ENCODE measurements at places on chromosomes 11 and 22.

DNA sequence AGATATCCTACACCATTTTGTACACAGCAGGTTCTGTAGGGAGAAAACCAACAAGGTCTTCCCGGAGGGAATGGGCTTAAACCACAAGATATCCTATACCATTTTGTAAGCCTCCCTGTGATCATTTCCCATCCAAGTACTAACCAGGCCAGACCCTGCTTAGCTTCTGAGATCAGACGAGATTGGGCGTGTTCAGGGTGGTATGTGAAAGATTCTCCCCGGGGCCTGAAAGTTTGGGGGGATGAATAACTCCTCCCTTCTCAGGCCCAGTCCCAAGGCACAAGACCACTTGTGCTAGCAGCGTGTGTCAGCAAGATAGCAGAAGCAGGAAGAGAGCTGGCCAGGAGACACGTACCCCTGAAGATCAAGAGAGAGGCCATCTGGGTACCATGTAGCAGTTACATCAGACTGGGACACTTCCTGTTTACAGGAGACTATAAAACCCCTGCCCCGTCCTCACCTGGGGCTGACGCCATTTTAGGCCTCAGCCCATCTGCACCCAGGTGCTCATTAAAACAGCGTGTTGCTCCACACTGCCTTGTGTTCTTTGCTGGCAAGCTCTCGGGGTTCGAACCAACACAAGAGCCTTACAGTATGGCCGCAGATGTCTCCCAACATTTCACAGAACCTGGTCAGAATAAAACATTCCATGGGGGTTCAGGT, 17.3 kb downstream of the MIF start:
- DNase-seq = no peak

DNA sequence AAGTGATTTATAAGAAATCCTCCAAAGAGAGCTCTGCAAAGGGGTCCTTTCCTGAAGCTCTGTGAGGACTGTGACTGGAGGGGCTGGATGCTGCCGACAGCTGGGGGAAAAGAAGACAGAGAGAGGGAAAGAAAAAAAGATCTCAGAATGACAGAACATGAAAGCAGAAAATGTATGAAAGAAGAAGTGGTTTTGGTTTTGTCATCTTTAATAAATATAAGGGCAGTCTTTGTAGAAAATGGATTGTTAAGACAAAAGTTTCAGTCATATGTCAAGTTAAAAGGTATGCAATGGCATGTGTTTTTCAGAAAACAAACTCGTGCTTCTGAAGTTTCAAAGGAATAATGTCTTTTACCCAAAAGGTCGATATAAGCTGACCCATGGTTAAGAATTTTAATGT, 105.5 kb downstream of the CCDC83 start:
- DNase-seq = no peak

DNA sequence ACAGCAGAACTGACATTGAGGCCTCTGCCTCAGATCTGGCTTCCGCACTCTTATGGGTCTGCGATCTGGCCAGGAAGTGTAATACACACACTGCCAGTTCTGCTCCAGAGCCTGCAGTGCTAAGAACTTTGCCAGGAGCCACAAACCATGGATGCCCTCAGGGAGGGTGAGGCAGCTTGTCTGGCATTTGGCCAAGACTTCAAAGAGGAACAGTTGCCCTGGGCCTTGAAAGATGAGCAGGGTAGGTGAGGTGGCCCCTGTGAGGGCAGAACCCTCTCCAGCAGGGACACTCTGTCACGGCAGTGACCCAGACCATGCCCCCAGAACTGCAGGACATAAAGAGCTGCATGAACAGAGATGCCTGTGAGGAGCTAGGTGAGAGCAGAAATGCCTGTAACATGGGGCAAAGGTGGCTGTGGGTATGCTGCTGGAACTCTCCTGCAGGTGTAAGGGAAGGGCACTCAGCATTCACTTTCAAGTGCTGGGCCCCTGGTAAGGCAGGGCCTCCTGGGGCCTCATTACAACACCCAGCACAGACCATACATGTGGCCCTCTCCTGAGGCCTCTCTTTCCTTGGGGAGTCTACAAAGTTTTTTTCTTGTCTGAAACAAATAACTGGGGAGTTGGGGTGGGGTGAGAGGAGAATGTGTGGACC, 47.3 kb downstream of the NEU3 start:
- DNase-seq = no peak

DNA sequence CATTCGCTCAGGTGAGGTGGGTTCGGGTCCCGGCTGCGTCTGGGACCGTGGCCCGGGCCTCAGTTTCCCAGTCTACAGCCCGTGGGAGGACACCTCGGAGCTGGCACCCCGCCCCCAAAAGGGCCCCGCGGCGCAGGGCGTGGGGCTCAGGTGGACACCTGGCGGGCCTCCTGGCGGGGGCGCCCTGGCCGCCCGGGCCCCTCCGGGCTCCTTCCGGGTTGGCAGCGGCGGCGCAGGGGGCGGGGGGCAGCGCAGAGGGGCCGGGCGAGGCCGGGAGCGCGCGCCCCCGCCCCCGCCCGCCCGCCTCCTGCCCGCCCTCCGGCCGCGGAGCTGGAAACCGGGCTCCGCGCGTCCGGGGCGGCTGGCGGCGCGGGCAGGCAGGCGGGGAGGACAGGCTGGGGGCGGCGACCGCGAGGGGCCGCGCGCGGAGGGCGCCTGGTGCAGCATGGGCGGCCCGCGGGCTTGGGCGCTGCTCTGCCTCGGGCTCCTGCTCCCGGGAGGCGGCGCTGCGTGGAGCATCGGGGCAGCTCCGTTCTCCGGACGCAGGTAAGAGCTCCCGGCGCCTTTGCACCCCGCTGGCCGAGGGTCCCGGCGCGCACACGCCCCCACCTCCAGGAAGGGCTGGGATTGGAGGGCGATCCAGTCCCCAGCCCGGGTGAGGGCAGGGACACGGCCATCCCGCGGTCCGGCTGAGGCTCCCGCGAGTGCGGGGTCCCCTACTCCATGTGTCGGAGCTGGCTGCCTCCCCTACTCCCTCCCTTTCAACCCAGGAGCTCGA, at the start of gene EMID1:
EMID1 (plus strand) TSS at position 303 of the 778 bp plus-strand sequence; CDS start at position 446, 143 bp downstream.
- DNase-seq = no peak

DNA sequence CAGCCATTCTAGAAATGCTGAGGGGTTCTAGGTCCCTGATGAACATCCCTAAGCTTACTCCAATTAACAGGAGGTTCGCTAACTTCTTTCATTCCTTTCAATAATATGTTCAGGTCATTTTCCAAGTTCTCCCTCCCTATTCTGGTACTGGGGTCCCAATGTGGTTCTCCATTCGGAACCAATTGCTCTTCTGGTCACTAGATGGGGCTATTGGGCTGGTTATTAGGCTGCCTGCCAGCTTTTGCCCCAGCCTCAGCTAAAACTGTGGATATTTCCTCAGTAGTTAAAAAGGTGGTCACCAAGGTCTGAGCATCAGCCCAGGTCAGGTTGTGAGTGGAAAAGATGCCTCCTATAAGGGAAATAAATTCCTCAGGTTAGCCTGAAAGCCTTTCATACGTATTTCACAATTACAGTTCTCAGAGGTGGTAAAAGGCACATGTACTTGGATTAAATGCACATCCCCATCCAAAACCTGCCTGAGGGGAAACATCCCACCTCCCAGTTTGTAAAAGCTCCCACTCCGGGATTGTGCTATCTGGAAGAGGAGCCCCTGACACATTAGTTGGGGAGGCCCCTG, 161.1 kb upstream of the CCDC179 start:
- no peak for DNase-seq

GRCh38 chr11:122207921-122208764, 92.1 kb upstream of the BLID start:
- DNase-seq = no peak

DNA sequence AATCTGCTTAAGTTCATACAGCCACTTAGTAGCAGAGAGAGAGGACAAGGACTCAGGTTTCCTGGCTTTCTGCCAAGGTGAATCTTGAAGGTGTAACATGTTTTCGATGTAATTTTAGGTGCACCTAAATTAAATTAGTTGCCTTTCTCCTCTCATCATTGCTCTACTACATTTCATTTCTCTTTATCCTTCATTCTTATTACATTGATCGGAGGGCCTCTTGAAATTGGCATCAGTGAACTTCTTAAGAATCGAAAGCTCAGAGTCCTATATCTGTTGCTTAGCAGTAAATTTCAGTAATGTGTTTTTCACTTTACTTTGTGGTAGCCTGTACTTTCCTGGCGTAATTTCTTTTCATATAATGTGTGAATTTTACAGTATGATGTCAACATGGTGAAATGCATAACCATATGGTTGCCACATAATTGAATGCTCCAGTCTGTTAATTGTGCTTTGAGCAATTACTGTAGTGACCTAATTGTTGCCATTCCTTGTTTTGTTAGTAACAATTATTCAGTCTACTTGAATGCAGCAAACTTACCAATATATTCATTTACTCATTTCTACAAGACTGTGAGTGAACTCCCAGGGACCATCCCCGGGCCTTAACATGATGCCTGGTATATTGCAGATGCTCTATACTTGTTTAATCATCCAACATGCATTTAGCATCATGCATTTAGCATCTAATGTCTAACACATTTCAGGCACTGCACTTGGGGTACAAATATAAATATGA, 138.1 kb downstream of the MAML2 start:
- DNase-seq = no peak

GRCh38 chr22:19517171-19517500, 7.1 kb downstream of the CLDN5 start:
- no peak for DNase-seq

GRCh38 chr11:46330563-46331281, 16.5 kb upstream of the DGKZ start:
- no peak for DNase-seq

DNA sequence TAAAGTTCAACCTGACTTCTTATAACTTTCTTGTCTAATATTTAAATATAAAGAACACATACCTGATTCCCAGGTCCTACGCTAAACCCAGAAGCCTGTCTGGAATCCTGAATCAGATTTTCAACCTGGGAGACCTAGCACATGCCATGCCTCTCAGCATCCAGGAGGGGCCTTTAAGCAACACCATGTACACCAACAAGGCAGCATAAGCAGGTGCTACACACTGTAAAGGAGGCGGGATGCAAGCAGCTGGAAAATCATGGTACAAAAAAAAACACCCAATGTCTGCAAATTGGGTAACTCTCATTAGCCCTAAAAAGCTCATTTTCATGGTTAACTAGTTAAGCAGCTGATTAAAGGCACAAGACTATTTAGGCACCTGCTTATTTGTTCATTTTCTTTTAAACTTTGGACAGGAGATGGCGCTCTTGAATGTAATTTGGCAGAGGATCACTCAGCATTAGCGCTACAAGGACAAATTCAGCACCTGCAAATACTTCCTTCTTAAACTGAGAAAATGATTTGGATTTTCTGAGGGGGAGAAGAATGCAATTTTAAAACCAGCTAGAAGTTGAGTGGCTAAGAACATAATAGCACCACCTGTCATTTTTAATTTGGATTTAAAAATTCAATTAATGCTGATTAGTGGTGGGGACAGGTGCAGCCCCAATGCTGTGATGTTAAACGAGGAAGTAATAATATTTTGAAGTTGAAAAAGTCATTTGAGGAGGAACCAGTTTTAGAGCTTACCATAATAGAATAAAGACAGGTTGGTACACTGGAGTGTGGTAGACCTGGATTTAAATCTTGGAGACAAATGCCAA, 104.0 kb downstream of the FAR1 start:
- peak; percentile 58 for DNase-seq

- no peak for DNase-seq
Measured at GRCh38 chr22:41772645-41773044, 27.8 kb upstream of the CCDC134 start.

DNA sequence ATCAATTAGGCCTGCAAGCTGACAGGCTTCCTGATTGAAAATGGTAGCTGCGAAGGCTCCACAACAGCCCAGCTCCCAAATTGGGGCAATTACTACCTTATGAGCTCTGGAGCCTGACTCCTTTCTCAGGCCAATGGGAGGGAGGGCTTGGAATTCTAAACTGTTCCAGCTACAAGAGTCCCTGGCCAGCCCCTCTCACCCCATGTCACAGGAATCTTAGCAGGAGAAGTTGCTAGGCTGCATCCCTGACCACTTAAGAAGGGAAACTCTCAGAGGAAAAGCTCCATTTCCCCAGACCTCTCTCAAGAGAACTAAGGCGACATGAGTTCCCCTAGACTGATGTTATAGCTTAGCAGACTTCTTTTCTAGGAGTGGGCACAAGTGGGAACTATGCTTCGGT, 4.9 kb downstream of the LRP4 start:
- no peak for DNase-seq

DNA sequence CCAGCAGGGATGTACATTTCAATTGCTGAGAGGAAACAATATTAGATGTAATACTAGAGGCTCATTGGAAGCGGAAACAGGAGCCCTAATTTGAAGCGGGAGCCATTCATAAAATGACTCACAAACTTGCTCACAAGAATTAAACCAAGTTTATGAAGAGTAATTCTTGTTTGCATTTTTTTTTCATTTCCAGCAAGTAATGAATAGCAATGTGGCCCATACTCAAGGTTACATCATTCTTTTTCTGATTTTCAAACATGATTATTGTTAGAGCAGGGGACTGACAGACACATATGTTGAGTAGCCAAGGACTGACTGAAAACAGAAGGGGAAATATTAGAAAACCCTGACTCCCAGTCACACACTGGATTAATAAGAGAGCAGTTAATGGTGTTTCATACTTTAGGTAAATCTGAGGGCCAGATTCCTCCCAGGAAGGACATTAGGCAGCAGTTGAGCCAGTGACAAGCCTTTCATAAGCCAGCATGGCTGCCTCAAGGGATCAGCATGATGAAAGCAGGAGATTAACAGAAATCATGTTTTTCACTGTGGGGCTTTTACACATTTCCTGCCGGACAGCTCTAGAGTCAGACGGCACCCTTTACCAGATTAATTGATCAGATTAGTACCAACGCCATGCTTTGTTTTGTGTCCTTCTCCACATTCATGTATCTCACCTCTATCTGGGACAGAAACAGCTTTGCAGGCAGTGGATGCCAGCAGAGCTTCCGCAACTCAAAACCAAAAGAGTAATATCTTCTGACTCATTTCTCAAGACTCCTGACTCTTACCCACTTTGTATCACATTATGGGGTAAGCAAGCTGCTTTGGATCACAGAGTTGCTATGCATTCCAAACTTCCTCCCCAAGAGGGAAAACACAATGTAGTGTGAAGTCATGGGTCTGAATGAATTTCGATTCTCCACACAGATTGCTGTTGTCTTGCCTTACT, 831.6 kb downstream of the KCNA4 start:
- DNase-seq = no peak

DNA sequence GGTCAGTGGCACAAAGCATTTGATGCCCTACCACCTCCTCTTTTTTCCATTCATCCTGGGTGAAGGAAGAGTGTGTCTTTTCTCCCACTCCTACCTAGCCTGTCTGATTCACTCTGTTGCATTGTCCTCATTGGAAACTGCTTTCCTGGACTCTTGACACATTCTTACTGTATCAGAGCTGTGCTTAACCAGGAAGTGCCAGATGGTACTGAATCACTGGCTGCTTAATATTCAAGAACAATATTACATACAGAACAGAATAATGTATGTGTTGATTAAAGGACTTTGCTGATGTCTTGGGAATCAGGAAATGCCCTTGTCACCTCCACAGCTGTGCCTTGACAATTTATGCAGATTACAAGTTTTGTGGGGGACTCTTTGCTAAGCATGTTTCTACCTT, 44.4 kb downstream of the SVIP start:
- DNase-seq = no peak

- no peak for DNase-seq
Measured at GRCh38 chr22:50311606-50312351, 4.3 kb upstream of the PLXNB2 start.
